ENCODE measurements at places on chromosomes 5 and 9.

DNA sequence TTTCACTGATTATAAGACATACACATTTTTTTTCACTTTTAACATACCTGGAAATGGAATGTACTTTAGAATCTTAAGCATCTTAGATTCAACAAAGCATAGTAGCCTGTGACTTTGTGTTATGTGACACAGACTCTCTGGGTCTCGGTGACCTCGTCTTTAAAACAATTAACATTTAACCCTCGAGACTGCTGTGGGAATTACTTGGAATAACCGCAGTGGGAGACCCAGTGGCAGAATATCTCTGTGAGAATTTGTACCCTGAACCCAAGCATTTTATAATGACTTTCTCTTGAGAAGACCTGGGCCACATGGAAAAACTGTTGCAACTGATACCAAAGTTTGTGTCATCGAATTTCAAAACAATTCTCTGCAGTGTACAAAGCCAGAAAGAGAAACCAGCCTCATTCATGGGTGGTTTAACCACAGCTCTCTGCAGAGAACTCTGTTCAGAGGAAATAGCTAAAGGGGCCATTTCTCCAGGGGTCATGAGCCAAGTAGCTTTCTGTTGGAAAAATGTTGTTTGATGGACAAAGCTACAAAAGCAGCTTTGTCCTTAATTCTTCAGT lies 10.0 kb upstream of the RETREG1 start:
- DNase-seq = no peak

DNA sequence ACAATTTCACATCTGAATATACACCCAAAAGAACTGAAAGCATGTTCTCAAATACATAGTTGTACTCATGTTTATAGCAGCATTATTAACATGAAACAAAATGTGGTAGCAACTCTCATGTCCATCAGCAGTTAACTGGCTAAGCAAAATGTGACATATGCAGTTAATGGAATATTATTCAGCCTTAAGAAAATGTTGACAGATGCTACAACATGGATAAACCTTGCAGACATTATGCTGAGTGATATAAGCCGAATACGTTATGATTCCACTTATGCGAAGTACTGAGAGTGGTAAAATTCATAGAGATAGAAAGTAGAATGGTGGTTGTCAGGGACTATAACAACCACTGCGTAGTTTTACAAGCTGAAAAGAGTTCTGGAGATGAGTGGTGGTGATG lies 1469.0 kb upstream of the ACO1 start:
- DNase-seq = no peak

DNA sequence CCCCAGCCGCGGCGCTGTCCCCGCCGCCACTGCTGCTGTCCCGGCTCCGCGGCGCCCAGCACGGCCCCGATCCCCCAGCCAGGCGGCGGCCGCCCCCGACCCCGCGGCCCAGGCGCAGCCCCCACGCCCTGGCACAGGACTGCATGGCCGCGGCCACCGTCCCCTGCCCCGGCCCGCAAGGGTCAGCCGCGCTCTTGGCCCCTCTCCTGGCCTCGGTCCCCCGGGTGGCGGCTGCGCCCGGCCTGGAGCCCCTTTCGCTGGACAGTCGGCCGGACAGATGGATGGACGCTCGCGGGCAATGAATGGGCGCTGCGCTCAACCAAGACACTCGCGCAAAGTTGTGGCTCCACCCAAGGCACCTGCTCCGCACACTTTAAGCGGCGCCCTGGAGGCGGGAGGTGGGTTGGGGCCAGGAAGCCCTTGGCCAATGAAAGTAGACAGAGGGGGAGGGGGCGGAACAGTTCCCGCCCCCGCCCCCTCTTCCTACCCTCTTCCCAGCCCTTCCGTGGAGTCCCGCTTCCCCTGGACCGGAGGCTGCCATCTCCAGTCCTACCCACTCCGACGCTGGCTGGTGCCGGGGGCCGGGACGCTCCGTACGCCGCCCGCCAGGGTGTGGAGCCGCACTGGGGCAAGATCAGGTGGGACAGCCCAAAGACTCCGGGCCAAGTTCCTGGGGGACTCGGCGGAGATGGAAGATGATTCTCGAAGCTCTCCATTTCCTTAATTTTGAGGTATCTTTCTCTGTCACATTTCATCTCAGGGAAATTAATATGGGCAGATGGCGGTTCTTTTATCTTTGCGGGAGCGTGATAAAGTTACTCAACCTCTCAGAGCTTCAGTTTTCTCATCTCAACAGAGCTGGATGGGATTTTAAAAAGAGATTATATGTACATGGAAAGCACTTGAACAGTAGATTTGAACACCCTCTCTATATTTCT lies at the start of gene GLDC:
Gene GLDC, minus strand, starts transcription at position 375 of the 938 bp plus-strand sequence. Its CDS starts 230 bp downstream, at position 145.
- DNase-seq = no peak

- DNase-seq = no peak
Measured at GRCh38 chr5:147611483-147611882, 101.6 kb upstream of the DPYSL3 start.

DNA sequence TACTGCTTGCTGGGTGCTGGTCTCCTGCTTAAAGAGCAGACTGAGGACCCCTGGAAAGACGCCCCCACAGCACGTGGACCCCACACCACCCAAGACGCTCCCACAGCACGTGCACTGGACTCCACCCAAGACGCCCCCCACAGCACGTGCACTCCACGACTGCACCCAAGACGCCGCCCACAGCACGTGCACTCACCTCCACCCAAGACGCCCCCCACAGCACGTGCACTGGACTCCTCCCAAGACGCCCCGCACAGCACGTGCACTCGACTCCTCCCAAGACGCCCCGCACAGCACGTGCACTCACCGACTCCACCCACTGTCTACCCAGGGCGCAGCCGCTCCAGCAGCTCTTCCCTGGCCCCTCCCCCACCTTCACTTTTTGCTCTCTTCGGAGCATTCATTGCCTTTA lies 50.5 kb downstream of the EHMT1 start:
- no peak for DNase-seq

DNA sequence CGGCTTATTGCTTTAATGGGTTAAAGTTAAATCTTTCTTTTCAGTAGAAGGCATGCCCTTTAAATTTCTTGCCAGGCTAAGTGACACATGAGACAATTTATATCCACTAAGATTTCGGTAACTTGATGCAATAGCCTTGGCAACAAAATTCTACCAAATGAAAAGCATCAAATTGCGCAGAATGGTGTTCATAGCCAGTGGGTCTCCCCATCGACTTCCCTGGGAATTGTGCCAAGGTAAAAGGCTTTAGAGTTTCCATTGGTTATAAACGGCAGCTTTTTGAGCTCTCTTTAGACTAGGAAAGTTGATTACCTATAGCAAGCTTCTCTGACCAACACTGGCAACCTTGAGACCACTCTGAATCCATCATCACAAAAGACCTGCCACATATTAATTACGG lies 358.4 kb downstream of the ARRDC3 start:
- DNase-seq = no peak

DNA sequence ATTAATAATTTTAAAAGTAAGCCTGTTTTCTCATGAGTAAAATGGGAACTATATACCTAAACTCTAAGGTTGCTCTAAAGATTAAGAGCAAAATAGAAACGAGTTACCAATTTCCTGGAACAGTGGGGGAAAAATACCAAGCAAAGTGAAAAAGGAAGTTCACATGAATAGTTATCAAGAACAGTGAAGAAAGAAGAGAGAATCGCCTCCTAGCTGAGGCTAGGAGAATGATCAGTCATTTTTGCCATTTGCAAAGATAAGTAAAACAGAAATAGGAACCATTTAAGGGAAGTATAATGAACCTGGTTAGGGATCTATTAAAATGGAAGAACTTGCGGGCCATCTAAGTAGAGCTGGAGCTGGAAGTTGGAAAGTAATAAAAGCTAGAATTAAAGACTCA lies 50.7 kb downstream of the P4HA2 start:
- no peak for DNase-seq

- no peak for DNase-seq
Measured at GRCh38 chr9:126915846-126916543, 1.4 kb downstream of the RALGPS1 start.

DNA sequence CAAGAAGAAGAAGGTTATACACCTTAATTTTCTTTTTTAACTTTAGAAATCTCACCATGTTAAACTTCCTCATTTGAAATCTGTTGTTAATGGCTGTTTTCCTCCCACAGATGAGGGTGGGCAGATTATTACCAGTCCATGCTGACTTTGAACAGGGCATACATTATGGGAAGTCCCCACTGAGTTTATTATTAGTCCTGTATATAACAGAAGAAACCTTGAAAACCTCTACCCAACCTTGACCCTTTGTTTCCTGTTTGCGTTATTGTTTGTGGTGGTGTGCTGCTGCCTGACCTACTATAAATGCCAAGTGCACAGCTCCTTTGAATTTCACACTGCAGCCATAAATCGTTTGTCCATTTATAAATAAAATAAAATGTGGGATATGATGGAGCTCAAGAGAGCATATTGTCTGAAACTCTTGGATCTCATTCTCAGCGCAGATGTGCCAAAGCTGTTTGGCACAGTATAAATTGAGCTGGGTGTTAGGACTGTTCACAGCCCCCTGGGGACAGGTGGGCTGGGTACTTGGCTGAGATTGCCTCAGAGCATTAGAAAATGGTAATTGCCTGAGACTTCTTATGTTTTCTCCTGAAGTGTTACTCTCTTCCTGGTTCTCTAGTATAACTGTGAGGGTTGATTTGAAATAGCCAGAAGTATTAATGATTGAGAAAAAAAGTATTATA lies 139.6 kb downstream of the SPATA31D1 start:
- DNase-seq = no peak

DNA sequence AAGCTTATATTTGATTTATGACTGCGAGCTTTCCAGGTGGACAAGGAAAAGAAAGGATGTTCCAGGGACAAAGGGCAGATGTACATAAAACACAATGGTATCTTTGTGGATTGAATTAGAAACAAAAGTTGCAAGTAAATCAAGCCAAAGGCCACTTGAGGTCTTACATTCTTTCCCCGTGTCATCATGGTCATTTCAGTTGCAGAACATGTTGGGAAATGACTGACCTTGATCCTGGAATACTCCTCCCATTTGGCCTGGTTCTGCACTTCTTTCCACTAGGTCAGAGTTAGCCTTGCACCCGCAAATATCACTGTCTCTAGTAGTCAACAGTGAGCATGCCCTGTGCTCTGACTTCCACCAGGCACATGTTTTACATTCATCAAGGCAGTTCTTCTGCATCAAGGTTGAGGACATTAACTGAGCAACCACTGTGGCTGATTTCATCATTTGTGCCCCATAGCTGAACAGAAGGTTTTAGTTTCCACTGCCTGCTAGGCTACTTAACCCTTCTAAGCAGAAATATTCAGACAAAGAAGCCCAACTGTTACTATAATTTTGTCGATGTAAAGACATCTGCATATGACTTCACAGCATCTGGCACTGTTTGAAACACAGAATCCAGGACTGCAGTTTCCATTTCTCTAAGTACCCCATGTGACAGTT lies 1161.7 kb upstream of the DMAC1 start:
- DNase-seq = no peak

- no peak for DNase-seq
Measured at GRCh38 chr5:179306191-179307012, 38.9 kb downstream of the ADAMTS2 start.

GRCh38 chr5:9765419-9766140 lies 135.4 kb upstream of the TAS2R1 start:
- peak; percentile 46 for DNase-seq

GRCh38 chr5:138789771-138790242 lies 36.6 kb downstream of the CTNNA1 start:
- no peak for DNase-seq

DNA sequence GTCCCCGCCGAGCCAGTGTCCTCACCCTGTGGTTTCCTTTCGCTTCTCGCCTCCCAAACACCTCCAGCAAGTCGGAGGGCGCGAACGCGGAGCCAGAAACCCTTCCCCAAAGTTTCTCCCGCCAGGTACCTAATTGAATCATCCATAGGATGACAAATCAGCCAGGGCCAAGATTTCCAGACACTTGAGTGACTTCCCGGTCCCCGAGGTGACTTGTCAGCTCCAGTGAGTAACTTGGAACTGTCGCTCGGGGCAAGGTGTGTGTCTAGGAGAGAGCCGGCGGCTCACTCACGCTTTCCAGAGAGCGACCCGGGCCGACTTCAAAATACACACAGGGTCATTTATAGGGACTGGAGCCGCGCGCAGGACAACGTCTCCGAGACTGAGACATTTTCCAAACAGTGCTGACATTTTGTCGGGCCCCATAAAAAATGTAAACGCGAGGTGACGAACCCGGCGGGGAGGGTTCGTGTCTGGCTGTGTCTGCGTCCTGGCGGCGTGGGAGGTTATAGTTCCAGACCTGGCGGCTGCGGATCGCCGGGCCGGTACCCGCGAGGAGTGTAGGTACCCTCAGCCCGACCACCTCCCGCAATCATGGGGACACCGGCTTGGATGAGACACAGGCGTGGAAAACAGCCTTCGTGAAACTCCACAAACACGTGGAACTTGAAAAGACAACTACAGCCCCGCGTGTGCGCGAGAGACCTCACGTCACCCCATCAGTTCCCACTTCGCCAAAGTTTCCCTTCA lies 1.4 kb downstream of the GLIS3 start:
- DNase-seq = no peak

GRCh38 chr5:154409230-154409840 lies 36.5 kb upstream of the SAP30L start:
- no peak for DNase-seq
